Right hindlimb (tissue), 1 donor: ENCODE measurements at places on chromosomes 2 and 18.

- DNase-seq: peak; percentile 61
These were observed 212.1 kb upstream of the NCKAP5 start for GRCh38 chr2:133780099-133780996.

DNA sequence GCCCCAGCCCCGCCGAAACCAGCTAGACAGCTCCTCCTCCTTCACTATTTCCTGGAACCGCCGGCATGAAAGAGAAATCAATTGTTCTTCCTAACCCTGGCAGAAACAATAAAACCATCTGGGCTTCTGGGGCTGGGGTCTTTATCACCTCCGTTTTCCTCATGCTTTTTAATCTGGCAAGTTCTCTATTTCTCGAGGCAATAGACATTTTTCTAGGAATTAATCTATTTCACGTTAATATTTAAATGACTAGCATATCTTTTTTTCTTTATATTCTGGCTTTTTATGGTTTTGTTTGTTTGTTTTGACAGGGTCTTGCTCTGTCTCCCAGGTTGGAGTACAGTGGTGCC, 1.4 kb upstream of the KIF1A start:
- DNase-seq: no peak

DNA sequence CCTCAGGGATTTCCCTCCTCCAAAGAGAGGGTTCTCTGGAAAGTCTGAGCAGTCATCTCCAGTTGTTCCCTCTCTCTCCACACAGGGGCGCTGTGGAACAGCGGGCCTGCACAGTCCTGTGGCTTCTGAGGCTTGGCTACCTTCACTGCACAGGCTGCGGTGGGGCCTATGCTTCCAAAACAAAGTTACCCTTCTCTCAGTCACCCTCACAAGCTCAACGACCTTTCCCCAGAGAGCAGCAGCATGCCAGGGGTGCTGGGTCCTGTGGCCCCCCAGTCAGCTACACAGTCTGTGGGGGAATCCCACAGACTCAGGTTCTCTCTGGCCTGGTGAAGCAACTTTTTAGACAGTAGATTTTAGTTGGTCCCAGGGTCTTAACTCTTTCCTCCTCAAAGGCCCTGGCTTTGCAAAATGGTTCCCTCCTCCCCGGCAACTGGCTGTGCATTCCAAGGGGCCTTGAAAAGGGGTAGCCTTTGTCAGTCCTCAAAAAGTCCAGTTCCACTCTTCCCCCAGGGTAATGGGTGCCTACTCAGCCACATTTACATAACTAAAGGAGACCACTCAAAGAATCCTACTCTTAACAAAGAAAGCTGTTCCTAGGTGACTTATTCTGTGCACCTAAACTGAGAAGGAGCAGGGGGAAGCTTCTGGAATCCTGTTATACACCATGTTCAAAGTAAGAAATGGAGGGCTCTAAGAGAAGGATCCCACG, 14.9 kb downstream of the B3GNT7 start:
- no peak for DNase-seq

GRCh38 chr2:193373120-193373519, 1178.4 kb upstream of the TMEFF2 start:
- DNase-seq: no peak

- DNase-seq: no peak
These were observed 42.3 kb downstream of the DARS1 start for GRCh38 chr2:135942936-135943688.

GRCh38 chr2:28387082-28387960, 5.3 kb upstream of the FOSL2 start:
- DNase-seq: no peak

DNA sequence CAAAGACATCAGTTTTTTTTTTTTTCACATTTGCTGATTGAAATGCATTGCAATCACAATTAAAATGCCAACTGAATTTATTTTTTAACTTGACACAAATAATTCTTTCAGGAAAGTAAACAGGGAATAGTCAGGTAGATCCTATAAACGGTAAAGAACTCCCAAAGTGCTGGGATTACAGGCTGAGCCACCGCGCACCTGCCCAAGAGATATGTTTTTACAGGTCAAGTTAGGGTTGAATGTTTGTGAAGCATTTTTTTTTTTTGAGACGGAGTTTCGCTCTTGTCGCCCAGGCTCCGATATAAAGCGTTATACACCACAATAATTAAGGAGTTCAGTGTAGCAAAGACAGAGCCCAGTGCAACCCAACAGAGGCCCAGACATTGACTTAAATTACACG, 15.1 kb downstream of the ITM2C start:
- DNase-seq: no peak

DNA sequence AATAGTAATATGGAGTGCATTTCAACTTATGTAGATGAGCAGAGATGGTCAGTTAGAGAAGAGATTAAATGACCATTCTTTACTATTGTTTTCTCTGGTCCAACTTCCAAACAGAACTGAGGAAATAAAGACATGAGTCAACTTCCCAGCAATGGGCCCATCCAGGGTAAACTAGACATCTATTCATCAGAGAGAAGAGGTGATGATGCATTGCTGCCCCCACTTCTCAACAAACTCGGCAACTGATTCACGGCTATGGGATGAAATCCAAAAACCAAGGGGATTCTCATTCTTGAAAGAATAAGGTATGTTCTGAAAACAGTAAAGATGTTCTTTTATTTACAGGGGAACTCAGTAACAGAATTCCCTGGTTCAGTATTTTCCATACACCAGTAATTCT, 190.7 kb downstream of the RDH14 start:
- DNase-seq: no peak
